C1 segment of cervical spinal cord (tissue), 14 donors: ENCODE measurements at places on chromosomes 1 and 21.

- no peak for DNase-seq
Measured at GRCh38 chr1:164223378-164223777, 335.6 kb upstream of the PBX1 start.

GRCh38 chr1:7727809-7728471 is 43.2 kb upstream of the VAMP3 start:
- no peak for DNase-seq

DNA sequence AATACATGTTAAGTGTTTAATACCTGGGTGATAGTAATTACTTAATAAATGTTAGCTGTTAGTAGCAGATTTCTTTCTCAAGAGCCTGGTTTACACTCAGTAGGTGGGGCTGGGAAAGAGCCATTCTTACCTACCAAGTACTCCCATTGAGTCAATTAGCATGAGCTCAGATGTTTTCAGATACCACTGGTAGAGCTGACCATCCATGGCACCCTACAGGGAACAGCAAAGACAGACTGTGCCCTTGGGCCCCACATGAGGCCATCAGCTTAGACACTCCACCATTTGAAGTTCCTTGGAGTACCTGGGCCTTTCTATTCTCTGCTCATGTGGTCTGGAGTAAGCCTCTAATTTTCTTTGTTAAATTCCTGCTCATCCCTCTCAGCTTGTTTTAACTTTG is 179.3 kb downstream of the CACNA1E start:
- no peak for DNase-seq

DNA sequence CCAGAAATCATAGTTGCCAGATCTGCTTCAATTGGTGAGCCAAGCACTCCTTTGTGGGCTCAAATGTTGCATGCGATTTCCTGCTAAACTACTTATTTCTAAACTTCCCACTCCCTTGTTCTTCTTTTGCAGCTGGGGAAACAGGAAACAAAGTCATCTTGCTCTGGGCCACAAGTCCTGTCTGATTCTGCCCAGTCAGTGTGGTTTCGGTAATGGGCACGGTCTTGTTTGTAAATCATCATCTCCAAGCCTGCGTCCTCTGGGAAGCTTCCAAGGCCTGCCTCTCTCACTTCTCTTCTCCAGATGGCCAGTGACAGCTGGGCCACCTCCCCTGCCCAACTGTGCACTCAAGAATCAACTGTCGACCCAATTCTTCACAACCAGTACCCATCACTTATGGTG is 4.4 kb downstream of the S100A8 start:
- peak; percentile 18 for DNase-seq
